Effector CD8-positive, alpha-beta T cell (primary cell): ENCODE measurements at places on chromosomes 2 and 18.

- DNase-seq = no peak
Measured at GRCh38 chr2:27907547-27907946, 17.0 kb downstream of the BABAM2 start.

- no peak for DNase-seq
Measured at GRCh38 chr18:23228102-23229061, 93.1 kb downstream of the CABLES1 start.

GRCh38 chr2:27356056-27356381 is 545 bp downstream of the GTF3C2 start:
- peak; percentile 48 for DNase-seq

GRCh38 chr2:160666154-160667060 is 172.8 kb upstream of the RBMS1 start:
- DNase-seq = no peak

DNA sequence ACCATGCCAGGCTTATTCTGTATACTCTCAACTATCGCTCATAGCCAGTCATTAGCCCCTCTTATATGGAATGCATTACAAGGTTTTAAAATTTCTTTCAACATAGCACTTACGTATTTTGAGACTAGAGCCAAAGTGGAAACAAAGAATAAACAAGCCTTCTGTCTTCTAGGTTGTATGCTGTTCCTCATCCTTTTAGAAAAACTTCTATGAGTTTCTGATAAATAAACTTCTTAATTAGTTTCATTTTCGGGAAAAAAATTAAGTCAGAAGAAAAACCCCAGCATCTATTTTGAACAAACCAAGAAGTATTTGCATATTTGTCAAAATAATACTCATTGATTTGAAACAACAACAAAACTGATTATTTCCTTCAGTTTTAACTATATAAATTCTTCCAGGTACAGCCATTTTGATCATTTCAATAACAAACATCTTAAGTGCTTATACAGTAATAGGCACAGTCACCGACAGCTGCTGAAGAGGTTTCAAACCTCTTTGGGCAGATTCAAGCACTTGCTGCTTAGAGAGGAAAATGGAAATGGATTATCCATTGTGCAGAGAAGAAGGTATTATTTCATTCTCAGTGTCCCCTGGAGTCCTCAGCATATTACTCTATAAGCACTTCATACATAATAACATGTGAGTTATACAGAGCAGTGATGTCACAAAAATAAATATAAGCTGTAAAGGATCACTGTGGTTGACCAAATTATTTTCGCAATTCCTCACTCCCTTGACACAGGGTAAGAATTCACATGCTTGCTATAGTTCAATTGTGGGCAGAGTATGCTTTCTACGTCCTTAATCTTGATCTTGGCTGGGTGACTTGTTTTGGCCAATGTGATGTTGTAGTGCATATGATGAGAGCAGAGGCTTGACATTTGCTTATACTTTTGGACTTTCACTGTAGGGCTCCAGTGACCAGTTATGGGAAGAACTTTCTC is 833.8 kb downstream of the TRIB2 start:
- DNase-seq = no peak

DNA sequence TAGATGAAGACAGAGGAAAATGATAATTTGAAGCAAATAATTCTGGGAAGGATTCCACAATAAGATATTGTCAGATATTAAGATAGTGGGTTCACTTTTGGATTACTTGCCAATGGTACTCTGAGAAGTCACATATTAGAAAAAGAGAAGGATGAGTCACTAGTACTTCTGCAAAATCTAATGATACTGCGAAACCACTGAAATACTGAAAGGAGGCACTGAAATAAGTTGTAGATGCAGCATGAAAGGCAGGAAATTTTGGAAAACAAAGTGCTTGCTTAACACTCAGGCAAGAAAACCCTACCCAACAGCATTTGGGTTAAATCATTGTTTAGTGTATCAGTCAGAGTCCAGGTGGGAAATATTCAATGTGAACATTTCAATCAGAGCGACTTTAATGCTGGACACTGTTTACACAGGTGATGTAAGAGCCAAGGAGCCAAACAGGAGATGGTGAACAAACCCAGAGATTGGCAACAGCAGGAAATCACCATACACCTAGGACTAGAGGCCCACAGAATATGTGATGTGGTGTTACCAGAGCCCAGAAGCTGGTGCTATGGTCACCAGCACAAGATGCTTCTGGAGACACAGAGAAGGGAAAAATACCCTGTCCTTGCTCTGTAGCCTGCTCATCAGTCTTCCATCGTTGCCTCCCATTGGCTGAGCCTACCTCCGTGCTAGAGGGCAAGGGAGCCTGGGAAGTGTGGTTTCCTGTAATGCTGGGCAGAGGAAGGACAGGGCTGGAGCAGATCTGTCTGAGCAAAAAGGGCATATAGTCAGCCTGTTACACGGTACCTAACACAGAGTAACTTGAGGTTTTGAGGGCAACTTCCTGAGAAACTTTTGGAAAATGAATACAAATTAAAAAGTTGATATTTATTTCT is 204.7 kb upstream of the ITGA4 start:
- DNase-seq = no peak

DNA sequence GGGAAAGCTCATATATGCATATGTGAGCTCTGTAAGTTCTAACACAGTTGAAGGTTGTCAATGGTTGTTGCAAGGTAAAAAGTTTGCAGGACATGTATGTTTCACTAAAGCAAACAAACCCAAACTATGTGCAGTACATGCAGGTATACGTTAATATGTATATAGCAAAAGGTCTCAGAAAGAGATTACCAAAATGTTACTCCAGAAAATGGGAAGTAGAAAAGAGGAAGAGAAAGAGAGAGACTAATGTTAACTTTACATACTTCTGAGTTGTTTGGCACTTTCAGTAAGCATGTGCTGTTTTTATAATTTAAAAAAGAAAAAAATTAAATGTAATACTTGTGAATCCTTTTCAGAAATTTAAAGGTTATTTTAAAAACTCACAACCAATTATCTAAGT is 32.8 kb upstream of the PEX13 start:
- DNase-seq = no peak

- DNase-seq = no peak
Measured at GRCh38 chr2:188089901-188090300, 201.8 kb upstream of the GULP1 start.

DNA sequence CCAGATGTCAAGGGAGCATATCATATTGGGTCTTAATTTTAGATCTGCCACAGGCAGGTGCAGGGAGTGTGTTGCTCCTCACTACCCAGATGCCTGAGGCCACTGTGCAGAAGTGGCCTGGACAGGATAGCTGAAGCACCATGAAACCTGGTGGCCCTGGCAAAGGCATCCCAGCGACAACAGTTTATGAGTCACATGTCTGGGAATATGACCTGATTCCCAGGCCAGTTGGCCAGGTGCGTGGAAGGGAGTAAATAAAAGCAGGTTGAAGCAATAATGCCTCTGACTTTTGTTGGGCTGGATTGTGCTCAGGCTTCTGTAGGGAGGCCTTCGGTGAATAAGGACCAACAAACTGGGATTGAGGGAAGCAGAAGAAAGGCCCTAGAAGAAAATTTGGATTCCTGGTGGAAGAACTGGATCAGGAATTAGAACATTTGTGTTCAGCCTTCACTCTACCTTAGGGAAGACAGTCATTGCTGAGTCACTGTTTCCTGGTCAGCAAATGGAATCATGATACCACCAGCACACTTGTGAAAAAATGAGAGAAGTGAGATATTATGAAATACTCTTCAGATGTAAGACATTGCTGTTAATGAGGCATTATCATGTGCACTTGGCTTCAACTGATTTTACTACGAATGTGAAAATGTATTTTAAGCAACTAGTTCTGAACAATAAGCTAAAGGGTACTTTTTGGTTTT is 78.4 kb upstream of the ZNF516 start:
- DNase-seq = no peak

GRCh38 chr2:211204456-211204855 is 648.1 kb downstream of the CPS1 start:
- DNase-seq = no peak

GRCh38 chr2:201574766-201575165 is 68.5 kb downstream of the TMEM237 start:
- DNase-seq = no peak

DNA sequence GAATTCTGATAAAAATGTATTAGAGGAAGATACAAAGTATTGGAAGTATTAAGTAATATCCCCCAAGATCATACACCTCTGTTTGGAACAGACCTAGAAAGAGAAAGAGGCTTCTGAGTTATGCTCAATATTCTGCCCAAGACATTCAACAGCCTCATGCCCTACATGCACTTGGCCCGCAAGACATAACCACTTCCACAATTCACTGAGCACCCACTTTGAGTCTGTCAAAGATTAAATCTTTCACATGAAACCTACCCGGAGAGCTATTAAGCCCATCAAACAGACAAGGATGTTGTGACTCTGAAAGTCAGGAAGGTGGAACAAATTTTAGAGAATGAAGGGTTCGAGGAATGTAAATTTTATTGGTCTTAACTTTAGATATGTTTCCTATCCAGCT is 344.7 kb upstream of the SYT4 start:
- DNase-seq = no peak

DNA sequence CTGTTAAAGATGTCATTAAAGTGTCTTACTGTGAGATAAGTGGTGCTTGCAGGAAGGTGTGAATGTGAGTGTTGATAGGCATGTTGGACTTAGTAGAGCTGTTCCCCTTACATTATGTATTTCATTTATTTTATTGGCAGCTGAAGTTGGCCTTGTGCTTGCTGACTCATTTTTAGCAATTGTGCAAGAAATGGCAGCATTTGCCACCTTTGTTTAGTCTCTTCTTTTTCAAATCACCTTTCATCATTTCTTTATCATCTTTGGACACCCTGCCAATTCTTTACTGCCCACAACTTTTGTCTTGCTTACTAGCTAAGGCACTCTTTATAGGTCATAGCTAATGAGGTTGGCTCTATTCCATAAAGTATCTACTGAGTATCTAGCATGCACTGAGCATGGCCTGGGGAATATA is 130.3 kb upstream of the LYPD6 start:
- no peak for DNase-seq

GRCh38 chr18:76587147-76587878 is 92.3 kb upstream of the ZNF516 start:
- DNase-seq = no peak

GRCh38 chr2:3512086-3512485 is 7.2 kb downstream of the ADI1 start:
- no peak for DNase-seq

GRCh38 chr2:3129867-3130266 is 247.8 kb downstream of the EIPR1 start:
- DNase-seq = no peak

DNA sequence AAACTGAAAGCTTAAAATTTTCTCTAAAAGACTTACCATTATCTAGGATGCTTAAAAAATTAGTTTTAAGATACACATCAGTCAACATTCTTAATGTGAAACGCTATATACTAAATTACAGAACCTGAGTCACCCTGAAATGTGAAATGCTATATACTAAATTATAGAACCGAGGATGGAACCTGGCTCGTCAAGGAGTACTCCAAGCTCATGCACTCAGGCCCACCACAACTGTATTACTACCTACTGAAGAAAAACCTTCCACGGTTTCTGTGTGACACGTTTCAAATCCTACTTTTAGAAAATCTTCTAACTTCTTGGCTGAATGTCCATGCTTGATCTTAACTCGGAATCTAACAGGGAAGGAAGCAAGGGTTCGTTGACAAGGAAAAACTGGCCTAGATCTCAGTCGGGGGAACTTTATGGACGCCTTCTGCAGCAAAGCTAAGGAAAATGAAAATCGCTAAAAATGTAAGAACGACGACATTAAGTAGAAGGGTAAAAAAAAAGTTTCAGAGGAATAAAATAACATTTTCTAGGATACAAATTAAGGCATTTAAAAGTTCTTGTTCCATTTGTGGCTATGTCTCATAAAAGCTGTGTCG is 1.4 kb downstream of the PRKD3 start:
- no peak for DNase-seq

GRCh38 chr2:29596584-29596983 is 324.8 kb downstream of the ALK start:
- DNase-seq = no peak

GRCh38 chr2:8620611-8621382 is 61.1 kb upstream of the ID2 start:
- DNase-seq = no peak

- DNase-seq = no peak
Measured at GRCh38 chr18:22175346-22175745, 6.0 kb downstream of the GATA6 start.

DNA sequence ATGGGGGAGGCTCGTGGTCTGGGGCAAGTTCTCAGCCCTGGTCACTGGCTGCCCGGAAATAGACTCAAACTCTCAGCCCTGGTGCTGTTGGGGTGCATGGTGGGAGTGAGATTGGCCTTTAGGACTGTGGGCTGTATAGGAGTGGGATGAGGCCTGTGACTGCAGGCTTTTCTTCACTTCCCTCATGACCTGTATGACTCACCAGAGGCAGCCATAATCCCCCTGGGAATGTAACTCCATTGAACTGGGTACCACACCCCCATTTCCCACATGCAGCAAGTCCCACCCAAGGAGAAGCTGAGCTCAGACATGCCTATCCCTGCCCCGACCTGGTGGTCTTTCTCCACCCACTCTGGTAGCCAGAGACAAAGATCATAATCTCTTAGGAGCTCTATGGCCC is 177.7 kb upstream of the OSR1 start:
- no peak for DNase-seq

GRCh38 chr2:20067992-20068584 is 16.7 kb upstream of the LAPTM4A start:
- no peak for DNase-seq

DNA sequence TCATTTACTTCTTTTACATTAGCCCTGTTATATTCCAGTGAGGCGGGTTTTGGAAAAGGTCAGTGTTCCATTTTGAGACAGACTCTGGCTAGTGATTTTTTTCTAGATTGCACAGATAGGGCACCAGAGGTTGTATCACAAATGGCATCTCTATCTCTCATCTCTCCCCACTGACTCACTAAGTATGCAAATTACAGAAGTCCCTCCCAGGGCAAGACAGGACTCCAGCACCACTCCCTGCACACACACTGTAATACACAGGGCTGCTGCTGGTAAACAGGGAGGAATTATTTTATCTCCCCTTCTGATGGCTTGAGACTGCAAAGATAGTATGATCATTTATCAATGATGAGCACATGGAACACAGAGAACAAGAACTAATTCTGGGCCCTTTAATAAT is 46.2 kb downstream of the AKAIN1 start:
- no peak for DNase-seq

DNA sequence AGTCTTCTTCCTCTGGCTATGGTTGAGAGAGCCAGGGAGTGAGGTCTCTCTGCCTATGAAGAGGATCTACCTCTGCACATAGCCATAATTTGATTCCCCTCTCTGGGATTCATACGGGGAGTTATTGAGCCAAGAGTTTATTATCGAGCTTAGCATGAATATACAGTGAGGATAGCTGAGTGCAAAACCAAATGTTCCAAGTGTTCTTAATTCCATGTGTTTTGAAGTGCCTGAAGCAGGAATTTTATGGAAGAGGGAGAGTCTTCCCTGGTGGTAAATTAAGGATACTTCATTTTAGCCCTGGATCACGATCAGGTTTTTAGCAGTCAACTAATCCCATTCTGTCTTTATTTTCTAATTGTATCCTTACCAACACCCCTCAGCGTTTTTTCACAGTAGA is 270.6 kb downstream of the C1D start:
- no peak for DNase-seq
